ENCODE measurements at places on chromosomes 16 and 17.

GRCh38 chr16:22318690-22319358, 21.6 kb downstream of the POLR3E start:
- DNase-seq, result no peak

DNA sequence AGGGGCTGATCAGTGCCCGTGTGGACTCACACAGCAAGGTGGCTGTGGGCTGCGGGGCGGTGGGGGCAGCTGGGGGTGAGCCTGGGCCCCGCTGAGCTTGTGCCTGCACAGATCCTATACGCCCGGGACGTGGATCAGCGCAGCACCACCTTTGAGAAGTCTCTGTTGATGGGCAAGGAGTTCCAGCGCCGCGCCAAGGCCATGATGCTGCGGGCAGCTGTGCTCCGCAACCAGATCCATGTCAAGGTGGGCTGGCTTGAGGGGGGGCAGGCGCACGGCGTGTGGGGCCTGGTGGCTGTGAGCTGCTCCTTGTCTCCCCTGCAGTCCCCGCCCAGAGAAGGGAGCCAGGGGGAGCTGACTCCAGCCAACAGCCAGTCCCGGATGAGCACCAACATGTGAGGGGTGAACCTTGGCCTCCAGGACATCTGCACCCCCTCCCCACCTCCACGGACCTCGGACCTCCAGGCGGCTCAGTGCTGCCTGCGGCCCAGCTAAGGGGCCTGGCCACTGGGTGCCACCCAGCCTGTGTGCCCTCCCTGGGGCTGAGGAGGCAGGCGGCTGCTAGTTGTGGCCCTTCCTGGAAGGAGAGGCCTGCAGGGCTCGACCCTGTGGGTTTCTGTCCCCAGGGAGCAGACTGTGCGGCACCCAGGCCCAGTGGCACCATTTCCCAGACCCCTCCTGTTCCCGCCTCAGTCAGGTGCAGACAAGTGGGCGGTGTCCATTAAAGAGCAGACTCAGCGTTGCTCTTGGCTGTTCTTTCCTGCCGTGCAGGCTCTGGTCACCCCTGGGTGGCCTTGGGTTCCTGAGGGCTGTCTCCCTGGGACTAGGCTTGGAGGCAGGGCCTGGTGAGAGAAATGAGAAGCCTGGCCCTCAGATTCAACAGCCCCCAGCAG, 5.3 kb downstream of the GPS1 start:
- DNase-seq, result no peak

- DNase-seq, result no peak
Observed at GRCh38 chr17:55056526-55056925, 88.0 kb downstream of the STXBP4 start.

DNA sequence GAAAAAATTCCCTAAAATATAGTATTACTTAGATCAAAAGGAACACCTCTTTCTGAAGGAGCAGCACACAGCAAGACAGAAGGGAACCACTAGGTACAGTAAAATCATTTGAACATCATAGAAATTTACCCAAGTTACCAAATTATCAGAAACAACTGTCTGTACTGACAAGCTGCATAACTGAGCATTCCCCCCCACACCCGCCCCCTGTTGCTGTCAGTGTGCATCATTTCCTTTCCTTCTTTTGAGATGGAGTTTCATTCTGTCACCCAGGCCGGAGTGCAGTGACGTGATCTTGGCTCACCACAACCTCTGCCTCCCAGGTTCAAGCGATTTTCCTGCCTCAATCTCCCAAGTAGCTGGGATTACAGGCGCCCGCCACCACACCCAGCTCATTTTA, 120.7 kb downstream of the TRIM37 start:
- DNase-seq, result no peak

- DNase-seq, result no peak
Observed at GRCh38 chr17:34071886-34072420, 183.1 kb upstream of the CCL2 start.

DNA sequence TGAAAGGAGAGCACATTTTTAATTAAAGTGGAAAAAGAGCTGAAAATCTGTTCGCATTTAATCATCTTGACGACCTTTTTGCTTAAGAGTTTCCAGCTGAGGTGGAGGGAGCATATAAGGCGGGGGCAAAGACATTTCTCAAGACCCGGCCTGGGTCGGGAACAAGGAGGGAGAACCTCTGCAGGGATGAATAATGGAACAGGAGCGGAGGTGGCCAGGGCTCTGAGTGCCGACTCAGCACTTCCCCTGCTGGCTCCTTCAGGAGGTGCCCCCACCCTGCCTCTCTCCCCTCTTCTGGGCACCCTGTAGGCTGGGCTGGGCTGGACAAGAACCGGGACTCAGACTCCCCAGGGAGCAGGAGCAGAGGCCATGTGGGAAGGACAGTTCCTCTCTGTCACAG, 7.9 kb upstream of the NGFR start:
- no peak for DNase-seq

DNA sequence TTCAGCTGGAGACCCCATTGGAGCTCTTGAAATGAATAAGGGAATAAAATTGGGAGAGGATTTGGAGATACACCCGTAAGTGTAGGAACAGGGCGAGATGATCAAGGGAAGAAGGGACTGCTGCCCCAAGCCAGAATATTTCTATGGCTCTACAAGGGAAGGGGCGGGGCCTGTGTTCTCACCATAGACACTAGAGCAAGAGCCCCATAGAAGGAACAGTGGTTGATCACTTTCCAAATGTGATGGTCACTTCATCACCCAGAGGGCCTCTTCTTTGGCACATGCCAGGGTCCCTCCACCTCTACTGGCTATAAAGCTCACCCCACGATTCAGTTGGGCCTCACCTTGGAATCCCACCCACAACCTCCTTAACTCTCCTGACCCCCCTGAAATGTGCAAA, 25.0 kb downstream of the GPRC5B start:
- no peak for DNase-seq

DNA sequence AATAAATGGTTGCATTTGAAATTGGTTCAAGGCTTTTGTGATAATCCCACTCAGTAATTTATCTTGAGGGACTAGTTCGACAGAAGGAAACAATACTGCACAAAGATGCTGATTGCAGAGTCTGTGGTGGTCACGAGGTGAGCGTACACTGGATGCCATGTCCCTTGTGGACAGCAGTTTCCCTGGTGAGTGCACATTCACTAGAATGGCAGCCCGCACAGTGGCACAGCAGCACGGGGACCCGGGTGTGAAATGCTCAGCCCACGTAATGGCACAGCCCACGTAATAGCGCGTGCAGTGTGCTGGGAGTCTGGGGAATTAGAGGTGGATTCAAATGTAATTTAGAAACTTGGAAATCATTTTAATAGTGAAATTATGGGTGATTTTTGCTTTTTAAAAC, 154.0 kb downstream of the LGALS9B start:
- DNase-seq, result no peak

GRCh38 chr16:85718682-85719081, 29.9 kb upstream of the GINS2 start:
- no peak for DNase-seq

GRCh38 chr16:57694231-57694724, 328 bp upstream of the DRC7 start:
- DNase-seq, result no peak

- DNase-seq, result no peak
Observed at GRCh38 chr17:66733759-66734158, 101.2 kb upstream of the CACNG5 start.

DNA sequence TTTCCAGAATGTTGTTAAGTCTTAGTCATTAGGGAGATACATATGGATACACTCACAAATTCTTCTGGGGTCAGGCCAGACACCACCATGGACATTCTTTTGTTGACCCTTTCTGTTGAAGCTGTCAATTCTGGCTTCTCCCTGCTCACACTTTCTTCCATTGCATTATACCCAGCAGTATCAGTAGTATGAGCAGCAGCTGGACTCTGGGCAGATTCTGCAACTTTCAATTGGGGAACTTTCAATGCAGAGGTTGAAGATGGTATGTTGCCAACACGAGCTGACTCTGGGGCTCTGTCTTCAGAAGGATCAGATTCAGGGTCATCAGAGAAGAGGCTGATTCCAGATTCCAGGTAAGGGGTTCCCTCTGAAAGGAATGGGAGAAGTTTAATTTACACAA, 45.8 kb downstream of the RND2 start:
- no peak for DNase-seq

All from thoracic aorta (tissue), 2 donors.